Karpas-422 (cell line): ENCODE measurements at places on chromosomes 3 and 15. TPM values are rescaled to one million over a fixed set of nuclear protein-coding genes. Genes with fewer than 3 reads are reported as not detected.

NANOGP8 gene
- total RNA-seq: not detected in 2 replicates

SMARCC1 gene
- total RNA-seq: 59.2 and 71.3 TPM in 2 replicates

STAC gene
- not detected in 2 replicates for total RNA-seq

DNA sequence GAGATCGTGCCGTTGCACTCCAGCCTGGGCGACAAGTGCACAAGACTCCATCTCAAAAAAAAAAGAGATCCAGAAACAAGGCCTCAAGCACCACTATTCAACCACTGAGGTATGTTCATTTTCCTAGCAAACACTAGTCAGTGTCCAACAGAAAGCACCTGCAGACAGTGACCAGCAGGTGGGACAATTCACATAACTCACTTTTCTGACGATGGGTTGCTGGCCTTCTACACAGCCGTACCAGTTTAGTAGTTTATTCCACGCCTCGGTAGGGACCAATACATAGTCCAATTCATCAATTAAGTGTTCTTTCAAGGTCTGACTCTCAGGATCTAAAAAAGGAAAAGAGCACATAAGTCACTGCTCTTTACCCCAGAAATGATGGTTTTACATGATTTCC is 12.4 kb downstream of the USP4 start:
- no peak for DNase-seq
- H3K27ac ChIP-seq: no peak overlapping the region
- H3K4me1 ChIP-seq: no peaks in the 10 kb centered on the region
- no peaks in the 10 kb centered on the region for H3K27me3 ChIP-seq
- no peak overlapping the region for H3K4me3 ChIP-seq
- peaks cover 25% of the 10 kb centered on the region for H3K36me3 ChIP-seq

DNA sequence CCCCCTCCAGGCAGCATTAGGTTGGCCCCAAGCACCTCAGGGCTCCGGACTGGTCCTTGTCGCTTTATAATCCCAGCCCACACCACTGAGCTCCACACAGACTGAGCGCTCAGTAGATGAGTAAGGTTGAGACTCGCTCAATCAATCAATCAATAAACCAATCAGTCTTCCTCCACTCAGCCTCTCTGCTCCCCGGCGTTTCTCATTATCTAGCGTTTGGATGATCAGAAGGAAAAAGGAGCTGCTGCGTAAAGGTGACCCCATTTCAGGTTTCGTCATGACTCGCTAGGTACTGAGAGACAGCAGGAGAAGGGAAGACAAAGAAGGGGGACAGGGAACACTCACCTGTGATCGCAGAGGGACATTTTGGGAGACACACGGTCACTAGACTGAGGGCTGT is 41.2 kb downstream of the ZNF710 start:
- H3K27ac ChIP-seq: no peak overlapping the region
- H3K27me3 ChIP-seq: no peaks in the 10 kb centered on the region
- DNase-seq: no peak
- peaks cover 96% of the 10 kb centered on the region for H3K4me1 ChIP-seq
- H3K4me3 ChIP-seq: no peak overlapping the region

DNA sequence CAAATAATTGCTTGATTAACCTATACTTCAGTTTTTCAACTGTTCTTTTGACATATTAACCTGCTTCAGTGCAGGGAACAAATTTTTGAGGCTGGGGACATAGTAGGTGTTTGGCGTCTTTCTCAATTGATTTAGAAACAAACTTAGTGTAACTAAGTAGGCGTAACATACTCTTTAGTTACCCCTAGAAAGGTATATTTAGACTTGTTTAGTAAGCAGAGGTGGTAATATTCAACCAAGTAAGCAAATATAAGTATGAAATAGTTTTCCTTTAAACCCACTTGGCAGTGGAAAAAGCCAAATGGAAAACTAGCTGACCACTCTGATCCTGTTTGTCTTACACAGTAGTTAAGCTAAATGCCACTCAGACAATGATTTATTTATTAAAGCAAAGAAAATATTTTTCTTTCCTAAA is 113.2 kb downstream of the MBNL1 start:
- peak overlapping the region; percentile 50 for H3K27ac ChIP-seq
- H3K36me3 ChIP-seq: peaks cover 8% of the 10 kb centered on the region
- peaks cover 100% of the 10 kb centered on the region for H3K4me1 ChIP-seq

DNA sequence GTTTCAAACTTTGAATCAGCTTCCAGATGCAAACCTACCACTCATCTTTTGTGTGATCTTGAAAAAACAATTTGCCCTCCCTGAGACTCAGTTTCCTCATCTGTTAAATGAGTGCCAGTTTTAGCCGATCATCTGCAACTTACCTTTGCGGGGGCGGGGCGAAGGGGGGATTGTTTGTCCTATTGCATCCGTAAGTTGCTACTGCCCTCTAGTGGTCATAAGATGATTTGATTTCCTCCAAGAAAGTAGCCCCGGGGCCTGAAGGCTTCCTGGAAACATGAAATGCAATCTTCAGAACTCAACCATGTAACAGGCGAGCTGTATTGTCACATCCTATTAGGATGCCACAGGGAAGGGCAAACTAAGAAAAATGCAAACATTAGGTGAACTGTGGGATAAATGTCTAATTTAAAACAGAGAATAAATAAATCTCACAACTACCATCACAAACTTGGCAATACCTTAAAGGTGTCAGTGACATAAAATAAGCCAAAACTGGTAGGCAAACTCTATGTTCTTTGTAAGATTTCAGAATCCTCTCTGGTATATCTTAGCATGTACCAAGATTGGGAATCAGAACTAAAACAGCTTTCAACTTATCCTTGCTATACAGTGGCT is 63.5 kb upstream of the CLDN18 start:
- no peaks in the 10 kb centered on the region for H3K27me3 ChIP-seq
- H3K4me3 ChIP-seq: no peak overlapping the region
- no peaks in the 10 kb centered on the region for H3K4me1 ChIP-seq
- no peaks in the 10 kb centered on the region for H3K36me3 ChIP-seq
- no peak overlapping the region for H3K27ac ChIP-seq

GRCh38 chr3:46844397-46844796 is 18.8 kb downstream of the MYL3 start:
- H3K27ac ChIP-seq: no peak overlapping the region
- H3K36me3 ChIP-seq: no peaks in the 10 kb centered on the region
- no peak overlapping the region for H3K4me3 ChIP-seq
- H3K4me1 ChIP-seq: peaks cover 18% of the 10 kb centered on the region

DNA sequence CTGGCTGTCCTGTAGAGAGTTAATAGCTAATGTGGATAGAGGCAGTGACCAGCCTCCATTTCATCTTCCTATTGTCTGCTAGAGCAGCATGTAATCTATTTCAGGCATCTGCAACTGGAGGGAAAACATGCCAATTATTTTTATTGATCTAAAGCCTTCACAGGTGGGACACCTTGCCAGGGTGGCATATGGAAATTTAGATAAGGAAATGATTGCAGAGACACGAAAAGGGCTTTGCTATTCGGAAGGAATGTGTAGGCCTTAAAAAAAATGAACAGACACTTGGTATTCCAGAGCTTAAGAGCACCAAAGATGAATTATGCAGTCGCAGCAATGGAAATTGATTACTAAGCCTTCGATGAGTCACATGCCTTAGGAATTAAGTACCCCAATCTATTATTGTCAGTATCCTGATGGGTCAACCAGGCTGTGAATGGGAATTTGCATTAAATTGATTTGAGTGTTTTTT is 454.7 kb downstream of the SQOR start:
- no peaks in the 10 kb centered on the region for H3K36me3 ChIP-seq
- H3K27me3 ChIP-seq: no peaks in the 10 kb centered on the region
- DNase-seq: no peak
- H3K27ac ChIP-seq: no peak overlapping the region
- no peak overlapping the region for H3K4me3 ChIP-seq
- H3K4me1 ChIP-seq: no peaks in the 10 kb centered on the region
